NCI-H774 (cell line): ENCODE measurements at places on chromosomes 12 and 14.

- DNase-seq = no peak
Observed at GRCh38 chr12:15534322-15534721, 212.0 kb downstream of the PTPRO start.

DNA sequence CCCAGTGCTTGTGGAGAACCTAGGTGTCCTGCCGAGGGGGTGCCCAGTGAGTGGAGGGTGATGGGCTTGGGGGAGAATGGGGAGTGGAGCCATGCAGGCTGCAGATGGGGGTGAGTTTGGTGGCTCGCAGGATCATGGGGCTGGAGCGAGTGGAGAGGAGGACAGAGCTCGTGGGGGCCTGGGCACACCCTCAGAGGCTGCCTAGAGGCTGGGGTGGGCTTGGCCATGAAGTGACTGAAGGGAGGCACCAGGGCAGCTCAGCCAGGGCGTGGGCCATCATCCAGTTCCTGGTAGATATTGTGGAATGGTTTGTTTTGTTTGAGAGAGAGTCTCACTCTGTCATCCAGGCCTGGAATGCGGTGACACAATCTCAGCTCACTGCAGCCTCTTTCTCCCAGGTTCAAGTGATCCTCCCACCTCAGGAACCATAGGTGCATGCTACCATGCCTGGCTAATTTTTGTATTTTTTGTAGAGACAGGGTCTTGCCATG lies 43.4 kb upstream of the AMN start:
- DNase-seq = no peak

DNA sequence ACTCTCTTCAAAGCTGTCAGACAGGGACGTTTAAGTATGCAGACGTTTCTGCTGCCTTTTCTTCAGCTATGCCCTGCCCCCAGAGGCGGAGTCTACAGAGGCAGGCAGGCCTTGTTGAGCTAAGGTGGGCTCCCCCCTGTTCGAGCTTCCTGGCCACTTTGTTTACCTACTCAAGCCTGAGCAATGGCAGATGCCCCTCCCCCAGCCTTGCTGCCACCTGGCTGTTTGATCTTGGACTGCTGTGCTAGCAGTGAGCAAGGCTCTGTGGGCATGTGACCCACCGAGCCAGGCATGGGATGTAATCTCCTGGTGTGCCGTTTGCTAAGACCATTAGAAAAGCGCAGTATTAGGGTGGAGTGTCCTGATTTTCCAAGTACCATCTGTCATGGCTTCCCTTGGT lies 900.4 kb upstream of the MDGA2 start:
- no peak for DNase-seq

GRCh38 chr14:24710403-24711112 lies 76.6 kb upstream of the GZMB start:
- DNase-seq = peak; percentile 54

- no peak for DNase-seq
Observed at GRCh38 chr12:84661786-84662185, 250.8 kb downstream of the SLC6A15 start.

DNA sequence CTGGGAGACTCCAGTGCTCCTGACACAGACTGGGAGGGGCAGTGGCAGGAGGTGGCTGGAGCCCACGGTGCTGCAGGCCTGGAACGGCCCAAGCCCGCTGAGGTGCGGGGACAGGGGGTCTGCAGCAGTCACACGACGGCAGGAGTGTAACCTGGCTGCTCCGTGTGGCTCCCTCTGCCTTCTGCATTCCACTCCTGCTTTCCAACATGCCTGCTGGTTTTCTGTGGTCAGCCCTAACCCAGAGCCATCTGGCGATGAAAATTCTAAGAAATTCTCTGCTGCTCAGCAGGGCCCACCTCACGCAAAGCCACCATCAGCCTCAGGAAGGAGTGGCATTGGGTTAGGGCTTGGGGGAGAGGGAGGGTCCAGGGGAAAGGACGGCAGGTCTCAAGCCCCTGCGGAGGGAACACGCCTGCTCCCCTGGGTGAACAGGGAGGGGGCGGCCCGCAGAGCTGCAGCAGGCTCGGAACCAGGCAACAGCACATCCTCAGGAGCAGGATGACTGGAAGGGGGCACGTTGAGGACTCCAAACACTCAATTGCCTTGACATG lies 5.0 kb upstream of the FBRSL1 start:
- no peak for DNase-seq

DNA sequence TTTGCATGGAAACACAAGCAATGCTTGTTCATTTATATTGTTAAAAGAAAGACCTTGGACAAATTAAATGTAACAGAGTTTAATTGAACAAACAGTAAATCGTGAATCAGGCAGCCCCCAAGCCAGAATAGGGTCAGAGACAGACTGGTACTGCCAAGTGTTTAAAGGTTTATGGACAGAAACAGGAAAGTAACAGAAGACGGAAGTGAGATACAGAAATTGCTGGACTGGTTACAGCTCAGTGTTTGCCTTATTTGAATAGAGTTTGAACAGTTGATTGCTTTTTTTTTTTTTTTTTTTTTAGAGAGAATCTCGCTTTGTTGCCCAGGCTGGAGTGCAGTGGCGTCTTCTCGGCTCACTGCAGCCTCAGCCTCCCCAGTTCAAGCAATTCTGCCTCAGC lies 50.3 kb downstream of the DAO start:
- DNase-seq = no peak

DNA sequence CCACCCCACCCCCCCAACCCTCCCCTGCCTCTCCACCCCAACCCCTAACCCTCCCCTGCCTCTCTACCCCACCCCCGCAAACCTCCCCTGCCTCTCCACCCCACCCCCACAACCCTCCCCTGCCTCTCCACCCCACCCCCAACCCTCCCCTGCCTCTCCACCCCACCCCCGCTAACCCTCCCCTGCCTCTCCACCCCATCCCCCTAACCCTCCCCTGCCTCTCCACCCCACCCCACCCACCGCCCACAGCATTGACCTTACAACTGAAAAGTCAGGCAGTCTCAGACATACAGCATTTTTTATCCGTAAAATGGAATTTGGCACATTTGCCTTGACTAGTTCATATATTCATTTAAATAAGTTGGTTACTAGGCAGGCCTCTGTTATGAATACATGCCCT lies 38.6 kb upstream of the ACTN1 start:
- DNase-seq = no peak

DNA sequence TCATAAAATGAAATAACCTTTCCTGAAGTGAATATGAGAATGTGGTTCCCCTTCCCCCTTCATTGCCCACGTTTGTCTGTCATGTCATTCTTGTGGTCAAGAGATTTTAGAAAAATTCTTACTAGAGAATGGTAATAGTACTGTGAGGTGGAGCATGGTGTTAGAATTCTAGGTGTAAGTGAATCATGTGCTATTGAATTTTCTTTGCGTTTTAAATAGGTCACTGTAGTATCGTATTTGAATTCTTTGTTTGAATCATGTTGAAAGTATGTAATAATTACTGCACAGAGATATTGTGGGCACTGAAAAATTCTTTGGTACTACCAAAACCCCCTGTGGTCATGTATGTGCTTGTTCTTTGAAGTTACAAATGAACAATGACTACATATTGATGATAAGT lies 49.9 kb downstream of the FUT8 start:
- DNase-seq = no peak

DNA sequence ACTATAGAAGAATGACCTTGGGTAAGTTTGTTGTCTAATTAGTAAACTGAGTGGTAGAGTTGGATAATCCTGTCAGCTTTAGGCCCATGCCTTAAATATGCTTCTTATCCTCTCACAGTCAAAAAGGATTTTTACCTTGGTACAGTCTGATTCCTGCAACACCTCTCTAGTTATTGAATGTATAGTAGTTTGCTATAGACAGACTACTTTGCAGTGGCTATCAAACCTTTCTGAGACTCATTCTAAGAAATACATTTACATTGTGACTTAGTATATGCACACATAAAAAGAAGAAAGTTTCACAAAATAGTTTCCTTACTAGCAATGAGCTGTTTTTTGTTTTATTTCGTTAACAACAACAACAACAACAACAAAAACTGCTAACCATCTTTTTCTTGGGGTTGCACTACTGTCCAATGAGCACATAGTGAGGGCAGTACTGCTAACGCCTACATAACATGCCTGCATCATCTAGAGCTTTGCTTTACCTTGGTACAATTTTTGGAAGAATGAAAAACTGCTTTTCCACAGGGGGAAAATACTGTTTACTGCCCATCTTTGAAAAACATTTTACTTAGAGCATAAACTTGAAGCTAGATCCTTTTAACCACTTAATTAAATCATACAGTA lies 28.5 kb downstream of the WNK1 start:
- DNase-seq = no peak

GRCh38 chr12:119447126-119447525 lies 112.6 kb downstream of the CCDC60 start:
- DNase-seq = no peak

GRCh38 chr14:40204441-40205175 lies 772.4 kb upstream of the FBXO33 start:
- no peak for DNase-seq

DNA sequence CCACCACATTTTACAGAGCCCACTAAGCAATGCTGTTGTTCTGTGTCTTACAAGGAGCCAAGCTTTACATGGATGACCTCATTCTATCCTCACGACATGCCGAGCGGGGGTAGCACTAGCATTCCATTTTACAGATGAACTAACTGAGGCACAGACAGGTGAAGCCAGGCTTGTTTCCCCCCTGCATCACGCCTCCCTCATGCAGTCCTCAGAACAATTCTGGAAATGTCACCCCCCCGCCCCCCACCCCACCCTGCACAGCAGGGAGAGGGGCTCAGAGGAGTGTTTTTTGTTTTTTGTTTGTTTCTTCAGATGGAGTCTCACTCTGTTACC lies 1.5 kb downstream of the SLC8B1 start:
- DNase-seq = no peak

GRCh38 chr14:102591372-102591943 lies 991 bp upstream of the RCOR1 start:
- no peak for DNase-seq

- DNase-seq = no peak
Observed at GRCh38 chr12:19998411-19998810, 369.9 kb upstream of the PDE3A start.

DNA sequence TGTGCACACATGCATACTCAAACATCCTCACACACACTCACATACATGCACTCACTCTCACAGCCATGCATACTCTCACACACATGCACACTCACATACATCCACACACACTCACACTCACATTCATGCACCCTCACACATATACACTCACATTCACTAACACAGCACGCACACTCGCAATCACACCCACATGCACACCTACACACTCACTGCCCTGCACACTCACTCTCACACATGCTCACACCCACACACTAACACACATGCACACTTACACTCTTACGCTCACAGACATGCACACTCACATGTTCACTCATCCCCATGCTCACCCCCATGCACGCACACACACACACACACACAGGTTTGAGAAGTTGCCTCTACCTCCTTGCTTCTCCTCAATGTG lies 63.2 kb upstream of the SFSWAP start:
- no peak for DNase-seq

DNA sequence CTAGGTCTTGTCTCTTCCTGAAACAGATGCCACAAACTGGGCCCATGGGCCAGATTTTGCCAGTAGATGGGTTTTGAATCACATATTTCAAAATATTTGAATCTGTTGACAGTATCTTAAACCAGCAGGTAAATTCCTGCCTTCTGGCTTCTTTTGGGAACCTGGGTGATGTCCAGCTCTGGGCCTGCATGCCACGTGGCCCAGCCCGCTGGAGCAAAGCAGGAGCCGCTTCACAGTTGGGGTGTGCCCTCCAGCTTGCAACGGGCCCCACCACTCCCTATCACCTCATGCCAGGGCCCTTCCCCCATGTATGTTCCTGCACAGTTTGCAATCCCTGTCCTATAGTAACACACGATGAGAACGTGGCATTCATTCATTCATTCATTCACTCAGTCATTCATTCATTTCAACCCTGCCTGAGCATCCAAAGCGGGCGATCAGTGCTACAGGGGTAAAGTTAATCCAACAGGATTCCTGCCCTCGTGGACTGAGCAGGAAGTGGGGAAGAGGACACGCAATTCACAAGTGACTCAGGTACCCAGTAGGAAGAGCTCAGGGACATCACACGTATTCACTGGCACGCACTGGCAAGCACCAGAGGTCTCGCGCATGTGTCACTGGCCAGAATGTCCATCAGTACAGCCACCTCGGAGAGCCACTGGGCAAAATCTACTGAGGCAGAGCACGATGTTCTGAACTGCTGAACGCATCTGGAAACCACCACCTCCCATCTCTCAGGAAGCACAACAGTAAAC lies 27.8 kb downstream of the SCARB1 start:
- DNase-seq = no peak

- DNase-seq = no peak
Observed at GRCh38 chr12:131210506-131211339, 257.0 kb downstream of the ADGRD1 start.

DNA sequence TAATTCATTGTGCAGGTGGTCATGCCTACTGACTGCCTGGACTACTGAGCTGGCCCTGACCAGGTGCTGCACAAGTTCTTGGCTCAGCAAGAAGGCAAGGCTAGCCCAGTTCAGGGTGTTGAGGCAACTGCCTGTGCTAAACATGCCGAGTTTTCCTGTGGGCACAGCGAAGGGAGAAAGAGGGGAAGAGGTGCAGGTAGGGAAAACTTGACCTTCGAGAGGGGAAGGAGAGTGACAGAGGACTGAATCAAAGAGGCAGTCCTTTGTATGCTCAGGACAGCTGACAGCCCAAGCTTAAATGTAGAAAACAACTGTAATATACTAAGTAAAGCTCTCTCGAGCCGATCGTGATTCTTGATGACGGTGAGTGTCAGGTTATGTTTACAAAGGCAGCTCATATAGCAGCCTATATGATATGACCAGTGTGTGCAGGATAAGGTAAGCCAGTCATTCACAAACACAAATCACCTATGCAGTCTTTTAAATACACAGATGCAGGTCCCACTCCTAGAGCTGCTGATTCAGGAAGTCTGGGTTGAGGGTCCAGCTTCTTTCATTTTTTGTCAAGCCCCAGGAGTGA lies 2.6 kb downstream of the IRAK3 start:
- DNase-seq = peak; percentile 50

GRCh38 chr14:34254571-34254970 lies 207.5 kb downstream of the SPTSSA start:
- DNase-seq = no peak

- no peak for DNase-seq
Observed at GRCh38 chr12:22728987-22729386, 104.0 kb downstream of the ETNK1 start.

- no peak for DNase-seq
Observed at GRCh38 chr14:73610687-73611086, 1.6 kb upstream of the ACOT6 start.

GRCh38 chr14:89672636-89673511 lies 255.8 kb upstream of the FOXN3 start:
- DNase-seq = no peak

GRCh38 chr14:75399843-75400775 lies 27.7 kb upstream of the JDP2 start:
- DNase-seq = peak; percentile 66

- no peak for DNase-seq
Observed at GRCh38 chr14:36784541-36784940, 122.9 kb downstream of the PAX9 start.

GRCh38 chr12:131860472-131861260 lies 32.5 kb downstream of the MMP17 start:
- DNase-seq = peak; percentile 56

GRCh38 chr14:92323011-92323915 lies at the start of gene SLC24A4:
Gene SLC24A4, plus strand, starts transcription at chr14:92323165. Its CDS starts 666 bp downstream, at chr14:92323831.
- no peak for DNase-seq
